ENCODE measurements at places on chromosomes 3 and 15. TPM values are rescaled to one million over a fixed set of nuclear protein-coding genes. Genes with fewer than 3 reads are reported as not detected.

SLC22A13 gene
- total RNA-seq = not detected

IQCF2 gene
- total RNA-seq = not detected

DNAH12 gene
- not detected for total RNA-seq

SKOR1 gene
- not detected for total RNA-seq

ANKUB1 gene
- not detected for total RNA-seq

SQOR gene
- 30.3 TPM for total RNA-seq

IGDCC3 gene
- total RNA-seq = not detected

AP3B2 gene
- total RNA-seq = not detected

SHC4 gene
- total RNA-seq = 0.72 TPM

SNTN gene
- not detected for total RNA-seq
